ENCODE measurements at places on chromosomes 12 and 14. TPM values are rescaled to one million over a fixed set of nuclear protein-coding genes. Genes with fewer than 3 reads are reported as not detected.

- no peak overlapping the region for H3K4me3 ChIP-seq
- DNase-seq = no peak
- H3K27ac ChIP-seq = no peak overlapping the region
Observed at GRCh38 chr12:117111386-117111785, 12.2 kb upstream of the TESC start.

The FAM181A gene
- not detected for total RNA-seq

DNA sequence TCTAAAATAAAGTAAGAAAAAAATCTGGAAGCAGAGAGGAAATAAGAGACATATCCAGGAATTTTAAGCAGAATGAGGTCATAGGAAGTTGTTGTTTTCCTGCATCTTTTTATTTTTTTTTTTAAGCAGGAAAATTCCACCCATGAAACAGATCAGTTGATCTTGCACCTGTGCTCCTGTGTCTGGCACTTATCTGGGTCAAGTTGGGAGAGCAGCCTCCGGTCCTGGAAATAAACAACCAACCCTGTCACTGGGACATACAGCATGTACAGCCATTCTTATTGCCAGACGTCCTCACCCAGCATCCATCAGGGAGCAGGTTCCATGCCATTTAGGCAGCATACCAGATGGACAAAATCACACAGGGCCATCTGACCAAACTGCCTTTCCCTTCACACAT lies 266.0 kb upstream of the BTG1 start:
- no peak overlapping the region for H3K27ac ChIP-seq
- no peak overlapping the region for H3K4me3 ChIP-seq
- H3K36me3 ChIP-seq = no peaks in the 10 kb centered on the region

The CCDC38 gene
- not detected for total RNA-seq

The RTN1 gene
- 17.8 TPM for total RNA-seq

GRCh38 chr12:47413806-47414205 lies 292.0 kb downstream of the RPAP3 start:
- no peaks in the 10 kb centered on the region for H3K27me3 ChIP-seq
- H3K36me3 ChIP-seq = no peaks in the 10 kb centered on the region
- H3K4me3 ChIP-seq = no peak overlapping the region
- peaks cover 1% of the 10 kb centered on the region for H3K4me1 ChIP-seq

The ARHGAP9 gene
- total RNA-seq = 16.2 TPM

GRCh38 chr14:102817942-102818940 lies 41.0 kb downstream of the TRAF3 start:
- no peak overlapping the region for H3K27ac ChIP-seq
- H3K27me3 ChIP-seq = no peaks in the 10 kb centered on the region
- no peak for DNase-seq
- H3K4me1 ChIP-seq = no peaks in the 10 kb centered on the region
- H3K36me3 ChIP-seq = no peaks in the 10 kb centered on the region

- no peak overlapping the region for H3K27ac ChIP-seq
- DNase-seq = no peak
- H3K36me3 ChIP-seq = no peaks in the 10 kb centered on the region
Observed at GRCh38 chr12:54042970-54043853, 10.4 kb downstream of the HOXC5 start.

DNA sequence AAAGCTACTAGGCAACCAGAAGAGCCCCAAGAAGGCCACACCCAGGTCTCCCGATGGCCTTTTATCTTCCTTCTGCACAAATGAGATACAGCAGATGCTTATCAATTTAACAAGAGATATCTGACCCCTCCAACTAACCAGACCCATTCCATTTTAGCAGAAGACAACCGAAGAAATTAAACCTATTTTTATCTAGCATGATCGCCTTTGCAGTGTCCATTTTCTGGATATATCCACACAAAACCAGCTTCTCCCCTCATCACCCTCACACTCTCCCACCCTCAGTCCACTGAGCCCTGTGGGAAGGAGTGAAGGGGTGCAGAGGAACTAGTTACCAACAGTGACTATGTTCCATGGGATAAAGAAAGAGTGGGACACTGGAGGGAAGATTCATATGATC lies 20.9 kb upstream of the DHRS4 start:
- no peaks in the 10 kb centered on the region for H3K27me3 ChIP-seq
- H3K36me3 ChIP-seq = no peaks in the 10 kb centered on the region
- H3K27ac ChIP-seq = no peak overlapping the region
- no peak for DNase-seq
- H3K4me1 ChIP-seq = no peaks in the 10 kb centered on the region

DNA sequence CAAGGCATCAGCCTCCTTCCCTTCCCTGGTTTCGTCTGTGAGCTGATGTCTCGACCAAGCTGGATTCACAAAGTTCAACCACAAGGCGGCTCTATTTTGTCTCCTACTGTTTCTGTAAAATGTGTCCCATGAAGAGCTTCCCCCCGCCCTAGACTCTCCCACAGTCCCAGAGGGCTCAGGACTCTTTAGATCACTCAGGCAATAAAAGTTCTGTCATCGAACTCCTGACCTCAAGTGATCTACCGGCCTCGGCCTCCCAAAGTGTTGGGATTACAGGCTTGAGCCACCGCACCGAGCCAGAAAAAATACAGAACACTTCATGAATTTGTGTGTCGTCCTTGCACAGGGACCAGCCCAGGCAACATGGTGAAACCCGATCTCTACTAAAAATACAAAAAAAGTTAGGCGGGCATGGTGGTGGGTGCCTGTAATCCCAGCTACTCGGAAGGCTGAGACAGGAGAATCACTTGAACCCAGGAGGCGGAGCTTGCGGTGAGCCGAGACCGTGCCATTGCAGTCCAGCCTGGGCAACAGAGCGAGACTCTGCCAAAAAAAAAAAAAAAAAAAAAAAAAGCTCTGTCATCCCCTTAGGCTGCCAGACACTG lies 149.4 kb downstream of the BCL11B start:
- H3K4me1 ChIP-seq = no peaks in the 10 kb centered on the region
- H3K36me3 ChIP-seq = no peaks in the 10 kb centered on the region
- H3K27me3 ChIP-seq = no peaks in the 10 kb centered on the region
- no peak overlapping the region for H3K27ac ChIP-seq
- DNase-seq = no peak

The KRT74 gene
- not detected for total RNA-seq

DNA sequence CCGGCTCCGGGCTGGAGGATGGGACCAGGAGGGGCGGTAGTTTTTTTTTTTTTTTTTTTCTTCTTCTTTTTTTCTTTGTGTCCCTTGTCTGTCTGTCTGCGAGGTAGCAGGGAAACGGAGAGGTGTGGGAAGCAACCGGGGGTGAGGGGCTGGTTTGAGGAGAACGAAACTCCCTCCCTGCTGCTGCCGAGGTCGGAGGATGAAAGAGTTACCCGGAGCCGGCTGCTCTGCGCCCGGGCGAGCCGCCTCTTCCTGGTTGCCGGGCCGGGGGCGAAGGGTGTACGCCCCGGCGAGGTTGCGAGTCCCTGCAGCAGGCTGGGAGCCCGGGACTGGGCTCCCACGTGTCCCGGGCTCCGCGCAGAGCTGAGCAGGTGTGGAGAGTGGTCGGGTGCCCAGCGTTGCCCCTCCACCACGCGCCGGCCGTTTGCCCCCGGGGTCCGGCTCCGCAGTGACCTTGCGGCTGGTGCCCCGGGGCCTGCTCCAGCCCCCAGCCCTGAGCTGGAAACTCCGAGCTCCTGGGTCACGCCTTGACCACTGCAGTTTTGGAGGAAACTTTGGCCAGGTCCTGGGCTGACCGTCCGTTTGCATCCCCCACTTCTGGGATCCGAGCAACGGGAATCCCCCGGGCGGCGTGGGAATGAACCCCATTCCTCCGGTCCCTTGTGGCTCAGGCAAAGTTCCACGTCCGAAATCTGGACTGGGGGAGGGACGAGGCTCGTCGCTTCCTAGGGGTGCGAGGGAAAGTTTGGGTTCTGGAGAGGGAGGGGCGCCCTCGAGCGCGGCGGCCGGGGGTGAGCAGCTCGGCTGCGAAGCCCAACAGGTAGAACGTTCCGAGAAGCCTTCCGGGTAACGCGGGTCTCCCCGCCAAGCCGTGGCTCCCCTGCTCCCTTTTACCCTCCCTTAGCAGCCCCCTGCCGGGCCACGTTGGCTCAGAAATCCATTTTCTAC lies 1.3 kb downstream of the CHST11 start:
- H3K27me3 ChIP-seq = no peaks in the 10 kb centered on the region
- H3K27ac ChIP-seq = no peak overlapping the region
- peak overlapping the region; percentile 90 for H3K4me3 ChIP-seq
- no peaks in the 10 kb centered on the region for H3K36me3 ChIP-seq

The OR4K5 gene
- not detected for total RNA-seq

GRCh38 chr14:86654558-86655184 lies 1124.7 kb downstream of the FLRT2 start:
- no peaks in the 10 kb centered on the region for H3K4me1 ChIP-seq
- no peak overlapping the region for H3K27ac ChIP-seq
- H3K36me3 ChIP-seq = no peaks in the 10 kb centered on the region
- H3K27me3 ChIP-seq = no peaks in the 10 kb centered on the region
- DNase-seq = no peak

GRCh38 chr14:53596853-53597525 lies 359.6 kb downstream of the BMP4 start:
- no peak overlapping the region for H3K4me3 ChIP-seq
- DNase-seq = no peak
- no peaks in the 10 kb centered on the region for H3K36me3 ChIP-seq
- no peaks in the 10 kb centered on the region for H3K27me3 ChIP-seq
- H3K4me1 ChIP-seq = no peaks in the 10 kb centered on the region

The MMP19 gene
- 144 TPM for total RNA-seq

DNA sequence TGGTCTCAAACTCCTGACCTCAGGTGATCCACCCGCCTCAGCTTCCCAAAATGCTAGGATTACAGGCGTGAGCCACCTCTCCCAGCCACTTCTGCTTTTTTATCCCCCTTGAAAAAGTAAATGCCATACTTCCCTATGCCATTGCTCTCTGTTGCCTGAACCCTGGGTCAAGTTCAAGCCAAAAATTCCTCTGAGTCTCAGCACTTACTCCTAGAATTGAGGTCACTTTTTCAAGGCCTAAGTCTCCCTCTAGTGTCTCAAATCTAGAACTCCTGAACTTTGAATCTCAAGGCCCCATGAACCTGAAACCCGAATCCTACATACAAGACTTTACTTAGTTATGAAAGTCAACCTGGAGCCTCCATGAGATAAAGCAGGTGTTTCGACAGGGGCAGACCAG lies 1.4 kb upstream of the APOBEC1 start:
- no peak overlapping the region for H3K27ac ChIP-seq
- no peak for DNase-seq

The CD4 gene
- 20.1 TPM for total RNA-seq

The RITA1 gene
- 6.1 TPM for total RNA-seq

- no peak overlapping the region for H3K27ac ChIP-seq
Observed at GRCh38 chr14:69695322-69696203, 71.4 kb upstream of the SRSF5 start.

DNA sequence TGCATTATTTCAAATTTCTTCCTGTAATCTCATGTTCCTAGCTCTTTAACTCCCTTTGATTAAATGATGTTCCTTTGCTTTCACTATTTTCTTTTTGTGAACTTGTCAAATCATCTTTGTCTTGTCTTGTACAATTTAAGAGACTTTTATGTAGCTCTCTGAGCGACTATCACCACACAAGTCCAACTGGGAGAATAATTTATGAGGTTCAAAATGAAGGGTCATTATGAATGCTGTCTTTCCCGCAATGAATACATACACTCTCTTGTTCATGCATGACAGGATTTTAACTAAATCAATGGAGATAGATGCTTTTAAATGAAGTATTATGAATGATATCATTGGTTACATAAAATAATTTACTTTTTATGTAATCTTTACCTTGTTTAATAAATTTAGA lies 407.4 kb downstream of the PAWR start:
- no peak overlapping the region for H3K4me3 ChIP-seq
- no peaks in the 10 kb centered on the region for H3K36me3 ChIP-seq
- no peak overlapping the region for H3K27ac ChIP-seq
- no peaks in the 10 kb centered on the region for H3K4me1 ChIP-seq

GRCh38 chr14:105195051-105195450 lies 13.9 kb upstream of the NUDT14 start:
- DNase-seq = no peak
- H3K36me3 ChIP-seq = no peaks in the 10 kb centered on the region
- H3K4me1 ChIP-seq = no peaks in the 10 kb centered on the region
- no peak overlapping the region for H3K27ac ChIP-seq

- H3K27ac ChIP-seq = no peak overlapping the region
- DNase-seq = no peak
- H3K36me3 ChIP-seq = no peaks in the 10 kb centered on the region
- H3K4me3 ChIP-seq = no peak overlapping the region
- no peaks in the 10 kb centered on the region for H3K27me3 ChIP-seq
- no peaks in the 10 kb centered on the region for H3K4me1 ChIP-seq
Observed at GRCh38 chr14:82239223-82239622, 705.6 kb upstream of the SEL1L start.

The AMN gene
- total RNA-seq = 0.16 TPM

DNA sequence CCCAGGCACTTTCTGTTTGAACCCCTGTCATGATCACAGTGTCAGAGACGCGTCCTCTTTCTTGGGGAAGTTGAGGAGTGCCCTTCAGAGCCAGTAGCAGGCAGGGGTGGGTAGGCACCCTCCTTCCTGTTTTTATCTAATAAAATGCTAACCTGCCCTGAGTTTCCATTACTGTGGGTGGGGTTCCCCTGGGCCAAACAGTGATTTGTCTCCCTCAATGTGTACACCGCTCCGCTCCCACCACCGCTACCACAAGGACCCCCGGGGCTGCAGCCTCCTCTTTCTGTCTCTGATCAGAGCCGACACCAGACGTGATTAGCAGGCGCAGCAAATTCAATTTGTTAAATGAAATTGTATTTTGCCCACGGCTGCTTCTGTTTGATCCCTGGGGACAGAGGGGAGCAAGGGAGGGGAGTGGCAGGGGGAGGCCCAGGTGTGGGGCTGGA lies 5.1 kb downstream of the SHMT2 start:
- no peak overlapping the region for H3K27ac ChIP-seq
- H3K4me3 ChIP-seq = no peak overlapping the region
- no peaks in the 10 kb centered on the region for H3K4me1 ChIP-seq

The CDKL1 gene
- total RNA-seq = 9.7 TPM

Data from aorta (tissue), 5 donors.